Smooth muscle cell of the pulmonary artery (primary cell): ENCODE measurements at places on chromosomes 4 and X. TPM values are rescaled to one million over a fixed set of nuclear protein-coding genes. Genes with fewer than 3 reads are reported as not detected.

RPL10 gene
- 2,018 and 2,028 TPM in 2 replicates for total RNA-seq

PI4K2B gene
- 14.5 and 22.8 TPM in 2 replicates for total RNA-seq

VCX2 gene
- total RNA-seq = not detected in 2 replicates

PNMA6A gene
- total RNA-seq = 2.9 and 3.3 TPM in 2 replicates

DCUN1D4 gene
- 61.2 and 65.4 TPM in 2 replicates for total RNA-seq

AADAT gene
- 2.5 and 2.8 TPM in 2 replicates for total RNA-seq

TCEAL7 gene
- 19.9 and 31.7 TPM in 2 replicates for total RNA-seq

SOWAHB gene
- 0.03 TPM in 1 of 2 replicates, not detected in the other for total RNA-seq

ADGRL3 gene
- total RNA-seq = 0.56 and 7.9 TPM in 2 replicates

HS3ST1 gene
- 0.65 and 0.86 TPM in 2 replicates for total RNA-seq

LRCH2 gene
- 10.9 and 11.7 TPM in 2 replicates for total RNA-seq

MAGEA12 gene
- not detected in 2 replicates for total RNA-seq

PDS5A gene
- total RNA-seq = 59.3 and 60.7 TPM in 2 replicates

CASK gene
- 44.4 and 48.2 TPM in 2 replicates for total RNA-seq

ARX gene
- total RNA-seq = not detected in 2 replicates

IL15 gene
- total RNA-seq = 2.7 and 7.6 TPM in 2 replicates

ERAS gene
- 0.13 TPM in 1 of 2 replicates, not detected in the other for total RNA-seq

IBSP gene
- total RNA-seq = 1.9 and 2.2 TPM in 2 replicates

ZDHHC15 gene
- 0.23 and 0.91 TPM in 2 replicates for total RNA-seq

EMCN gene
- 3.6 and 4.1 TPM in 2 replicates for total RNA-seq

FSTL5 gene
- total RNA-seq = not detected in 2 replicates

CACNA1F gene
- total RNA-seq = not detected in 2 replicates

FREM3 gene
- 0.03 and 0.07 TPM in 2 replicates for total RNA-seq

SLC4A4 gene
- total RNA-seq = 3.0 and 7.5 TPM in 2 replicates

SPACA5 gene
- total RNA-seq = not detected in 2 replicates

PAGE5 gene
- not detected in 2 replicates for total RNA-seq

ZNF185 gene
- total RNA-seq = 4.8 and 10.7 TPM in 2 replicates

PPP1R2C gene
- not detected in 2 replicates for total RNA-seq

CEP135 gene
- total RNA-seq = 6.3 and 7.4 TPM in 2 replicates

PPARGC1A gene
- 0.13 and 2.7 TPM in 2 replicates for total RNA-seq

PRDM8 gene
- 4.9 and 6.8 TPM in 2 replicates for total RNA-seq

FGD1 gene
- total RNA-seq = 8.5 and 9.5 TPM in 2 replicates

ZCCHC18 gene
- 0.52 and 1.7 TPM in 2 replicates for total RNA-seq

SOD3 gene
- total RNA-seq = 61.3 and 143 TPM in 2 replicates

ATP5ME gene
- 117 and 120 TPM in 2 replicates for total RNA-seq

NPNT gene
- 0.46 TPM in 1 of 2 replicates, not detected in the other for total RNA-seq

AMOT gene
- total RNA-seq = 2.0 and 2.1 TPM in 2 replicates

DGKK gene
- not detected in 2 replicates for total RNA-seq

SLIT2 gene
- total RNA-seq = 15.1 and 27.6 TPM in 2 replicates

CT45A7 gene
- total RNA-seq = not detected in 2 replicates

PFKFB1 gene
- total RNA-seq = 0.03 and 0.07 TPM in 2 replicates

NUDT10 gene
- total RNA-seq = 1.2 TPM in 2 replicates

MUC7 gene
- not detected in 2 replicates for total RNA-seq

NAT8L gene
- total RNA-seq = 0.13 and 0.76 TPM in 2 replicates
